ENCODE measurements at places on chromosomes 12 and 14.

GRCh38 chr14:35576260-35576659, 42.3 kb downstream of the INSM2 start:
- DNase-seq: no peak

DNA sequence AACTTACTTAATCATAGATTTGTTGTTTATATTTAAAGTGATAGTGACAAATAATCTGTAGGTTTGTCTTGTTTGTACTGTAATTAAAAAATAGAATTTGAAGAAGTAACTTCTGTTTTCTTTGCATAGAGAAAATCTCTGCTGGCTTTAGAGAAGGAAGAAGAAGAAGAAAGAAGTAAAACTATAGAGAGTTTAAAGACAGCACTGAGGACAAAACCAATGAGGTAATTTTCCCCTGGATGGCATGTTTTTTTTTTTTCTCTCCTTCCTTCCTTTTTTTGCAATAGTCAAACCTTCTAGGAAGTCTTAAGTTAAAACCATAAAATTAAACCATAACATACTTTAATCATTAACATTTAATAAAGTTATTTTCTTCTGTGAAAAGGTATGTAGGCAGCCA, 131.9 kb downstream of the DAAM1 start:
- no peak for DNase-seq

DNA sequence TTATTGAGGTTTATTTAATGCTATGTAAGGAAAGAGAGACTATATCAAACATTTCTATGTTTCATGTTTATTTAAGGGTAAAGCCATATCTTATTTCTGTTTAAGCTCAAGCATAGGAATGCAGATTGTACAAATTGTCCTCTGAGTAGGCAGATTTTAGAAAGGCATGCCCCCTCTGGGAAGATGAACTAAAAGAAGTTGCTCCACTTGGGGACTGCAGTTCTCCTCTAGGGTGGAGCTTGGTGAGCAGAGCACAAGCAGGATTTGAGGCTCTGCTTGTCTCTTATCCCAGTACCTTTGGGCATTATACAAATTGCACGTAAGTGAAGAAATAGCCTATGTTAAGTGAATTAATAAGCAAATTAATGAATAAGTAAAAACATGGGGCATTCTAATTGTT, 96.2 kb upstream of the PDE3A start:
- no peak for DNase-seq

DNA sequence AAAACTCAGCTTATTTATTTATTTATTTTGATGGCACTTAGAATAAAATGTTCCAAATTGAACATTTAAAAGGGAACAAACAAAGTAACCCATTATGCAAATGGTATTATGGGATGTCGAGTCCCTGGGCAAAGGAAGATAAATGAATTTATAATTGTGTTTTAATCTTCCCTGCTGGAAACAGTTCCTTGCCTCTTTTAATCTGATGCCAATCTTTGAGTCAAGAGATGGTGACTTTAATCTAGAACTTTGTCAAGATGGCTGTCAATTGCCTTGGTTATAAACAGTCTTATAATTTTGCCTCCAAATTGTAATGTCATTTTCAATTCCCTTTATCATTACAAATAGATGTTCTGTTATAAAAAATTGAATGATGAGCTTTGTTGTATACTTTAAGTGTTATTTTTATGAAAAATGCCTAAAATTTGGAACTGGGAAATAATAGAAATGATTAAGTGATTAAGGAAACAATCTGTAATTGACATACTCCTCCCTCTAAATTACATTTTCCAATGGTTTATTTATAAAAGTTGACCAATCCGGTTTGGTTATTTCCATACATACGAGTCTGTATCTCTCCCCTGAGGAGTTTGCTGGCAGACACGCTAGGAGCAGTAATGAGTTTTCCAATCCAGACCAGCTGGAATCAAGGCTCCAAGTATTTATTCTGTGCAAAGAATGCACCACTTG, 134.9 kb upstream of the FRMD6 start:
- no peak for DNase-seq

DNA sequence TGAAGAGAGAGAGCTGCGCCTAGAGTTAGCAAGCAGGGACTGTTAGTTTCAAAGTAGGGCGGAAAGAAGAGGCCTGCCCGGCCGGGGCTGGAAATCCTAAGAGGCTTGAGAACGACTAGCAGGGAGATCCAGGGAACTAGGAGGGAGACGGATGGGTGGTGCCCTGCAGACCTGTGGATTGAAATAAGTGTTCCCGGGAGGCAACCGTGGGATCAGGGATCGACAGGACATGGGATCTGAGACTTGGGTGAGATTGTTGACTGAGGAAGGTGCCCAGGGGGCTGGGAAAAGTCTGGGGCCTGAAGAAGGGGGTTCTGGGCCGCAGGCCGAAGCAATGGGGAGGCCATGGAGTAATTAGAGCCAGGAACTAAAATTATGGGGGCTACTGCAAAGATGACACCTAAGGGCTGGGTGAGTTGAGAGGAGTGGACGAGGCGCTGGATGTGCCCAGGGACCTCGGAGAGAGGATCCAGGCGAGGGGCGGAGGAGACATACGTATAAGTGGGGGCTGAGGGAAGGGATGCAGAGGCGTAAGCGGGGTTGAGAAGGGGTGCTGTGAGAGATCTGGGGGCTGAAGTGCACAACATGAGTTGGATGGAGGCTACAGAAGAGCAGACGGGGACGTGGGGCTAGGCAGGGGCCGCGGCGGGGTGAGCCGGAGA, 635 bp downstream of the LTA4H start:
- DNase-seq: peak; percentile 36

- DNase-seq: no peak
Measured at GRCh38 chr14:71692496-71692895, 239.7 kb upstream of the RGS6 start.

DNA sequence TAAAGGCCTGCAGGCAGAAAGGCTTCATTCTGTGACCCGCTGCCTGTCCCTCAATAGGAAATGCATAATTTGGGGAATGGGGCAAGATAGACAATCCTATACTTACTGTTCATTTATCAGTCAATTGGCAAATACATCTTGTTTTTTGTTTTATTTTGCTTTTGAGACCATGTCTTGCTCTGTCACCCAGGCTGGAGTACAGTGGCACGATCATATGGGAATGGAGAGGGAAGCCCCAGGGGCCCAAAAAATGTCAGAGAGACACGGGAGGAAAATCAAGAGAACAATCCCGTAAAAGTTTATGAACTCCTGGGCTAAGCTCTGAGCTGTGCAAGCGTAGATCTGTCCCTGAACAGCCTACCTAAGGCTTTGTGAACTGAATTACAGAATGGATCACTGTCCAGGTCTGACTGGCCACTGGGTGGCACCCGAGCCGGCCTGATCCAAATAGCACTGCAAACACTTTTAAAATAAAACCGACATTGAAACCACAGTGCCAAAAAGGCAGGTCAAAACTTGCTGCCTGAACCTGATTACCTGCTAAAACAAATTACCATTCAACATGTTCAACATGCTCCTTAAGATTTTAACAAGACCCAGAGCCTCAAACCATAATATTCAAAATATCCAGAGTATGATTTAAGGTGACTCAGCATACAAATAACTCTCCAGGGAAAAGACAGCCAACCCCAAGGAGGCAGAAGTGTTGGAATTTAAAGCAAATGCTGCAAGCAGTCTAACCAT, 11.8 kb downstream of the COPS7A start:
- DNase-seq: peak; percentile 77

DNA sequence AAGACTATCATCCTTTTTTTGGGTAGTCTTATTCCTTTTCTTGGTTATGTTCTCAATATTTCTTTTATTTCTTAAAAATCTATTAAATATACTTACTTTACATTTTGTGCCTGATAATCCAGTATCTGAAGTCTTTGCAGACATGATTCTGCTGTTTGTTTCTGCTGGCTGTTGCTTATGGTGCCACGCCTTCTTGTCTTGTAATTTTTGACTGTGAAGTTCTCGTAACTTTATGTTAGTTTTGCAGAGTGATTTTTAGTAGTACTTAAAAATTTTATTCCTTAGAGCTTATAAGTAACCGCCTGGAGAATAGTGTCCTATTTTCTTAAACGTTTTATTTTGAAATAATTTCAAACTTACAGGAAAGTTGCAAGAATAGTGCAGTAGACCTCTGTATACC, 10.5 kb downstream of the FRS2 start:
- no peak for DNase-seq

DNA sequence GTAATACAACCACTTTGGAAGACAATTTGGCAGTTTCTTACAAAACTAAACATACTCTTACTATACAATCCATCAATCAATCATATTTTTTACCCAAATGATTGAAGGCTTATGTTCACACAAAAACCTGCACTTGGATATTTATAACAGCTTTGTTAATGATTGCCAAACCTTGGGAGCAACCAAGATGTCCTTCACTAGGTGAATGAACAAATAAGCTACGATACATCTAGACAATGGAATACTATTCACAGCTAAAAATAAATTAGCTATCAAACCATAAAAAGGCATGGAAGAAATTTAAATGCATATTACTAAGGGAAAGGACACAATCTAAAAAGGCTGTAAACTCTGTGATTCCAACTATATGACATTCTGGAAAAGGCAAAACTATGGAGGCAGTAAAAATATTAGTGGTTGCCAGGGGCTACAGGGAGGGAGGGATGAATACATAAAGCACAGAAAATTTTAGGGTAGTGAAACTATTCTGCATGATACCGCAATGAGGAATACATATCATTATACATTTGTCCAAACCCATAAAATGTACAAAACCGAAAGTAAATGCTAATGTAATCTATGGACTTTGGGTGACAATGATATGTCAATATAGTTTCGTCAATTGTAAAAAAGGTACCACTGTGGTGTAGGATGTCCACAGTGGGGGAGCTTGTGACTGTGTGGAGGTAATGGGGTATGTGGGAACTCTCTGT, 70.5 kb downstream of the GPR65 start:
- DNase-seq: no peak

DNA sequence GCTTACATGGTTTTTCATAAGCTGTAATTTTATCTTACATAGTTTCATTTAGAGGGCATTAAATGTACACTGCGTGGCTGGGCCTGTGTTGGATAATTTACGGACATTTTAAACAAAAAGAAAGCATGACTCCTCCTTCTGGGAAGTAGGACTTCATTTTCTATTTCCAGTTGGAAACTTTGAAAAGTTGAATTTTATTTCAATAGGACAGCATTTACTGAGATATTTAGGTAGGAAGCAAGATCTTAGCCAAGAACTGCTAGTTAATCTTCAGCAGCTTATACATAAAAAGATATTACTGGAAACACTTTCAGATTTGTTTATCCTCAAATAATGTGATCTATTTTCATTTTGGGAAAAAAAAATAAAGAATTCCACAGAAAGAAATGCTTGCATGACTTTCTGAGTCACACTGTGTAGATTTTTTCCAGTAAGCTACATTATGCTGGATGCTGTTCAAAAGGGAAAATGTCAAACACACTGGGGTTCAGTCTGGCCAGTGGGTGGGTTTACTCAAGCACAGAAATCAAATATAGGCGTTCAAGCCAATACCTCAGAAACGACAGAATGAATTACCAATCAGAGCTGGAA, 239.4 kb upstream of the KRR1 start:
- DNase-seq: no peak

DNA sequence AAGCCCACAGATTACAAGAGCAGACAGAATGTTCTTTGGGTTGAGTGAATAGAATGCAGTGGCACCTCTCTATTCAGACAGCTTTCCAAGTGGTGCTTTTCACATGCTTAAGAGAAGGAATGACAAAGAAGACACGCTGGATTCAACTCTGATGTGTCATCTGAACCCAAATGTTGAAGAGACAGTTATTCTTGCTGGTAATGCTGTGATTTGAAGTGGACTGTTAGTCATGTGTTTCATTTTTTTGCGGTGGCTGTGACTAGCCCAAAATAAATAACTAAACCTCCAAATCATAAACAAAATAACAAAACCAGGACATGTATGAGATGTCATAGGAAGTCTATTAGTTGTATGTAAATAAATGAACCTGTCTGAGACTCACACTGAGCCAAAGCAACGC, 391.8 kb upstream of the PRICKLE1 start:
- DNase-seq: no peak

GRCh38 chr12:120209851-120210250, 8.9 kb upstream of the RPLP0 start:
- no peak for DNase-seq

- DNase-seq: no peak
Measured at GRCh38 chr12:106953352-106954250, 2.1 kb upstream of the TMEM263 start.

DNA sequence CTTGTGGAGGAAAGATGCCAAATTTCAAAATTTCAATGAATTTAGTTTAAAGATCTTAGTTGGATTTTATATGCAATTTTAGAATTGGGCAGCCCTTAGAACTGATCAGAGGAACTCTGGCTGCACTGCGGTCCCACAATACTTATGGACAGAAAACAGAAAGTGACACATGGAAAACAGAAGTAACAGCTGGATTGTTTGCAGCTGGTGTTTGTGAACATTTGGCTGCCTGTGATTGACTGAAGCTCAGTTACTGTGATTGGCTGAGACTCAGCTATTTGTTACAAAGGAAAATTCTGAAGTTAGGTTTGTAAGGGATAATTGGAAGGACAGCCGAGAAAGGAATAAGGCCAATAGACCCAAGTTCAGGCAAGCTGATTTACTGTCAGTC, 10.0 kb upstream of the KRT86 start:
- no peak for DNase-seq

DNA sequence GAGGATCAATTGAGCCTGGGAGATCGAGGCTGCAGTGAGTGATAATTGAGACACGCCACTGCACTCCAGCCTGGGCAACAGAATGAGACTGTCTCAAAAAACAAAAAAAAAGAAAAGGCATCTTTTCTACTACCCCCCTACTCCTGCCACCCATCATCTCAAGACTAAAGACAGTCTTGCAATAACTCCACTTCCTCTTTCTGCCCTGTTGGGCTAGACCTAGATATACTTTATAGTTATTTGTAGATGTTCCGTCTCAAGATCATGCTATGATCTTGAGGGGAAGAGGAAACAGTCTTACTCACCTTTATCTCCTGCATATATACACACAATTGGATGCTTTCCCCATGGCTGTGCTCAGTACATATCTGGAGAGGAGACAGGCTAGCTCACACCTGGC, 12.1 kb upstream of the ESPL1 start:
- no peak for DNase-seq

- DNase-seq: no peak
Measured at GRCh38 chr12:32644431-32644830, 34.7 kb upstream of the DNM1L start.

DNA sequence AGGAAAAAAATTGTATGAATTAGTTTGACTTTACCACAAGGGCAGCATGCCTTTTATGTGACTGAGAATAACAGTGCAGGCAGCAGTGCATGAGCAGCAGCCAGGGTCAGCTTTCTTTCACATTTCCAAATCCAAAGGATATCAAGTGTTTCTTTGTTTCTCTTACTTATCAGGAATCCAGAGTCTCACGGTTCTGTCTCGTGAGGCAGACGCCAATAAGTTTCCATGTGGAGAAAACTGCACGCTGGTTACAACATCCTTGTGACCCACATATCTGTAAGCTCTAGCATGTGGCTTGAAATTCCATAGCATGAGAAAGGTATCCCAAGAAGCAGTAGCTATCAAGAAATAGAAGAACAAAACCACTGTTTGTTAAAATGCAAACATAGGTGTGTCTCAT, 27.6 kb downstream of the GALNT4 start:
- no peak for DNase-seq

- peak; percentile 14 for DNase-seq
Measured at GRCh38 chr14:64178814-64179213, 115.4 kb downstream of the ESR2 start.

GRCh38 chr12:131194166-131194565, 240.5 kb downstream of the ADGRD1 start:
- peak; percentile 33 for DNase-seq

- no peak for DNase-seq
Measured at GRCh38 chr12:51245476-51246253, 7.0 kb downstream of the DAZAP2 start.
